ENCODE measurements at places on chromosomes 7 and 10. TPM values are rescaled to one million over a fixed set of nuclear protein-coding genes. Genes with fewer than 3 reads are reported as not detected.

- H3K27me3 ChIP-seq = no peaks in the 10 kb centered on the region
- H3K4me1 ChIP-seq = no peaks in the 10 kb centered on the region
- H3K27ac ChIP-seq = no peak overlapping the region
- no peaks in the 10 kb centered on the region for H3K36me3 ChIP-seq
- H3K4me3 ChIP-seq = no peak overlapping the region
- DNase-seq = no peak
These were observed 1325.5 kb downstream of the REEP3 start for GRCh38 chr10:64846700-64847099.

DNA sequence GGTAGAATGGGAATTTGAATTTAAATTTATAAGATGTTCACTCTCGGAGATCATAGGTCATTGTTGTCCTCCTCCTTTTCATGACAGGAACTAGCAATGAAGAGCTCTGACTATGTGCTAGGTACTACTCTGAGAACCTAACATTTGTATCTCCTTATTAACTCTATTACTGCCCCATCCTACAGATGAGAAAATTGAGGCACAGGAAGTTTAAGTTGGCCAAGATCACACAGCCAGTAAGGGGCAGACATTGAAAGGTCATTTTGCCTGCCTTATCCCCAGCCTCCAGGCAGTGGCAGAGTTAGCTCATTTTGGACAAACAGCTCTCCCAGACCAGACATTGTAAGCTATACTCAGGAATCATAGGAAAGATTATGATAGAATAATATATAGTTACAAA is 6.0 kb downstream of the SRGN start:
- H3K27ac ChIP-seq = no peak overlapping the region
- peaks cover 7% of the 10 kb centered on the region for H3K27me3 ChIP-seq
- no peaks in the 10 kb centered on the region for H3K36me3 ChIP-seq
- DNase-seq = no peak

The CCAR1 gene
- total RNA-seq = 109 TPM

DNA sequence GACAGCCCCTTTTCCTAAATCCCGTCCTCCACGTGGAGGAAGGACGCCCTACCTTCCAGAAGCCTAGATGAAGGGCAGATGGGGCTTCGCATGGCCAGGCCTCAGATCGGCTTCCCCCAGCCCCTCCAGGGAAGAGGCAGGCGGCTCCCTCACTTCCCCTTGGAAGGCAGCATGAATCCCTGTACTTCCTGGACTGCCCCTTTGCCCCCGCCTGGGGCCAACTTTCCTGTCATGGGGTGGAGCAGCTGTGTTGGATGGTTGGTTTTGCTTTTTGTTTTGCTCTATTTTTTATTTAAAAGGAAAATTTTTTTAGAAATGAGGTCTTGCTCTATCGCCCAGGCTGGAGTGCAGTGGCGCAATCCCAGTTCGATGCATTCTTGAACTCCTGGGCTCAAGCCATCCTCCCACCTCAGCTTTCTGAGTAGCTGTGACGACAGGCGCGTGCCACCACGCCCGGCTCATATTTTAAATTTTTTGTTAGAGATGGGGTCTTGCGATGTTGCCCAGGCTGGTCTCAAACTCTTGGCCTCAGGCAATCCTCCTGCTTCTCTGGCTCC is 27.2 kb downstream of the GTF2IRD1 start:
- H3K4me3 ChIP-seq = peak overlapping the region; percentile 52
- H3K27ac ChIP-seq = peak overlapping the region; percentile 94
- no peaks in the 10 kb centered on the region for H3K36me3 ChIP-seq
- DNase-seq = no peak
- no peaks in the 10 kb centered on the region for H3K27me3 ChIP-seq

The CLRN3 gene
- 6.6 TPM for total RNA-seq

The TUBAL3 gene
- total RNA-seq = 0.19 TPM

DNA sequence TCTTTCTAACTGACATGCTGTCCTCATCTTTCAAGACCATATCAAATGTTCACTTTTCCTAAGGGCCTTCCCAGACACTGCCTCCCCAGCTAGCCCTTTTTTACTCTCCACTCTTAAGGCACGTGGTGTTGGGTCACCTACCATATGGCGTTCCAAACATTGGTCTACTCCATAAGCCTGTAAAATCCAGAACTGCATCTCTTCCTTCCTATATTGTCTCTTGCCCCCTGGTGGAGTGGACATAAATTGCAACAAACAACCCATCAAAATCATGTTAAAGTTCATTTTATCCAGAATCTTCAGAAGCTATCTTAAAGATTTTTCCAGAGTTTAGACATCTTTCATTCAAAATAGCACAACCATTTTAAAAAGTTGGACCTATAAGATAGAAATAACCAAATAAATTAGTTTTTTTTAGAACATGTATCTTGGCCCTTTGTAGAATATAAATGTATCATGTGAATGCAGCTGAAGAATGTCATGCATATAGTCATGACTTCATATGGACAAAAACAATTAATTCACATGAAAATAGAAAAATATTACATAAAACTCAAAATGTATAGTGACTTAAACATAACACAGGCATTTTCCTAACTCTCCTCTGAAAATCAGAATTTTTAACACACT is 180.6 kb upstream of the CHRM2 start:
- H3K36me3 ChIP-seq = no peaks in the 10 kb centered on the region
- no peaks in the 10 kb centered on the region for H3K27me3 ChIP-seq
- DNase-seq = no peak
- H3K4me3 ChIP-seq = no peak overlapping the region

DNA sequence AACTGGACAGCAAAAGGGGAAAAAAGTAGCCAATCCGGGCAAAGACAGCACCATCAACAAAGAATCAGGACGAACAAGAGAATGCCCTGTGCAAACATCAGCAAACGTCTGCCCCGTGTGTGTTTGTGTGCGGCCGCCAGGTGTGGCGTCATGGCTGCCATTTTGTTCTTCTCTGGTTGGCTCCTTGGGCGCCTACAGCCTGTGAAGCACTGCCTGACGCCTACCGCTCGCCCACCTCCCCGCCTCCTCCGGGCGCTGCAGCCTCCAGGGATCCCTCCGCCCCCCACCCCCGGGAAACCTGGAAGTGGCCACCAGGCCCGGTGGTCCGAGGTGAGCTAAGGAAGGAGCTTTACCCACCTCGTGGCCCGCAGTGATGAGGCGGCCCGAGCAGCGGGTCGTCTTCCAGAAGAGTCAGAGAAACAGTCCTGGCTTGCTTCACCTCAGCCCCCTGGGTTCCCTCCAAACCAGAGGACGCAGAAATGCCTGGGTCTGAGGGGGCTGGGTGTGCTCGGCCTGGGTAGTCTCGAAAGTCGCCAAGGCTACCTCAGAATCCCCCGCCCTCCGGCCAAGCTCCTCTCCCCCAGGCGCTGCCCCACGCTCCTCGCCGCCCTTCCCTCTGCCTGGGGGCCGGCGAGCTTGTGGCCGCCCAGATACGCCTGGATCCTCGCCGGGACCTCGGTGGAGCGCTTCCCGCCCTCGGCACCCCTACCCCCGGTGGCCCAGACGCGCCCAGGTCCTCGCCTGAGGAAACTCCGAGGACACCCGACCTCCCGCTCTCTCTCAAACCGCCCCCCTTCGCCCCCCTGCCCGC is 61.8 kb upstream of the IL6 start:
- no peak overlapping the region for H3K27ac ChIP-seq
- H3K4me1 ChIP-seq = peaks cover 5% of the 10 kb centered on the region
- DNase-seq = no peak
- no peaks in the 10 kb centered on the region for H3K36me3 ChIP-seq
- no peak overlapping the region for H3K4me3 ChIP-seq

DNA sequence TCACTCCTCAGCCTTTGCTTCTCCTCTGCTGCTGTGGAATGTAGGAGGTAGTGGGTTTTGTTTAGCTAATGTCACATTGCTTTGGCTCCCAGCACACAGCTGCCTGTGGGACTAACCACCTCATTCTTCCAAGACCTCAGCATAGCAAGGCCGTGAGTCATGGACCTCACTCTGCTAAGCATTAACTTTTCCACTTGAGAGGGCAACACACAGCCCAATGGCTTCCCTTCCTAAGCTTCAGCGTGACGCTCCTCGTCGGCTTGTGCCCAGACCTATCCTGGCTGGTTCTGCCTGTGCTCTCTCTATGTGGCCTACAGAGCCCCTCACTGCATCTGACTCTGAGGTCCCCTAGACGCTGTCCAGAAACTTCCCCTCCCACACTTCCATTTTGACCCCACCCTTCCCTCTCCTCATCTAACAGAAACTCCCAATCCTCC is 23.3 kb downstream of the MYOF start:
- no peaks in the 10 kb centered on the region for H3K36me3 ChIP-seq
- no peaks in the 10 kb centered on the region for H3K27me3 ChIP-seq
- peaks cover 33% of the 10 kb centered on the region for H3K4me1 ChIP-seq
- peak overlapping the region; percentile 95 for H3K27ac ChIP-seq
- DNase-seq = no peak

GRCh38 chr7:141911391-141911790 is 4.8 kb upstream of the OR9A4 start:
- peaks cover 10% of the 10 kb centered on the region for H3K27me3 ChIP-seq
- no peaks in the 10 kb centered on the region for H3K36me3 ChIP-seq
- no peak overlapping the region for H3K4me3 ChIP-seq
- H3K4me1 ChIP-seq = no peaks in the 10 kb centered on the region

The METTL2B gene
- total RNA-seq = 36.8 TPM

DNA sequence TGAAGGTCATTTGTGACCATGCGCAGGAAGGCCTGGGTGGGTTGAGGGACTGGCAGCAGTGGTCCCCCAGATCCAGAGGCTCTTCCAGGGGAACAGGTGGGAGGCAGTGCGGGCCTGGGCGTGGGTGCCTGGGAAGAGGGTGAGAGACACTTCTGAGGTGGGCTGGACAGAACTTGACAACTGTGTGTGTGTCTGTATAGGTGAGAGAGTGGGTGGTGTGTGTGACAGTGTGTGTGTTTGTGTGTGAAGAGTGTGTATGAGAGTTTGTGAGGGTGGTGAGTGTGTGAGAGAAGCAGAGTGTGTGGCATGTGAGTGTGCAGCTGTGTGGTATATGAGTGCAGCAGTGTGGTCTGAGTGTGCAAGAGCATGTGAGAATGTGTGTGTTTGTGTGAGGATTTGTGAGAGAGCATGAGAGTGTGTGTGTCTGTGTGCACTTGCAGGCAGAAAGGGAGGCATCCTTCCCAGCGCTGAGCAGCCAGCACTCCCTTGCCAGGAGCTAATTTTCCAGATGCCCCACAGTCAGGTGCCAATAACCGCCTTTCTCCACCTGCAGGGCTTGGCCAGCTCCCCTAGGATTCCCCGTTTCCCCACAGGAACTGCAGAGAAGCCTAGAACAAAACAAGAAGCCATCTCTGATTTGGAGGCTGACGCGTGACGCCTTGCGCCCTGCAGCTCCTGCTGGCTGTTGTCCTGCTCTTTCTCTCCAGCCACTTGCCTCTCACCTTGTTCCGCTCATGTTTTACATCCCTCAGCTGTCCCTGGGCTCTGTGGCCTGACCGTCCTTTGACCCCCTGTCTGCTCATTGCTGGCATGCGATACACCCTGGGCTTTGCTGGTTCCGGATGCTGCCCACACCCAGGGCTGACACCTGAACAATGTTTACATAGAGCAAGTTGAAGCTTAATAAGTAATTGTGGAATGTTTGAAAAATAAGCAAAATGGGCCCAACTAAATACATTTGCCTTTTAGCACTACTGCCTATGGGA is 88.0 kb downstream of the TMEM178B start:
- H3K27me3 ChIP-seq = no peaks in the 10 kb centered on the region
- H3K4me1 ChIP-seq = peaks cover 6% of the 10 kb centered on the region
- H3K36me3 ChIP-seq = no peaks in the 10 kb centered on the region
- DNase-seq = no peak

- H3K4me3 ChIP-seq = no peak overlapping the region
- no peaks in the 10 kb centered on the region for H3K36me3 ChIP-seq
- H3K27me3 ChIP-seq = no peaks in the 10 kb centered on the region
These were observed 21.0 kb upstream of the AGMO start for GRCh38 chr7:15582773-15583172.
